ENCODE measurements at places on chromosomes 4 and X.

GRCh38 chrX:54479136-54480111 is 16.6 kb downstream of the FGD1 start:
- DNase-seq, result no peak

DNA sequence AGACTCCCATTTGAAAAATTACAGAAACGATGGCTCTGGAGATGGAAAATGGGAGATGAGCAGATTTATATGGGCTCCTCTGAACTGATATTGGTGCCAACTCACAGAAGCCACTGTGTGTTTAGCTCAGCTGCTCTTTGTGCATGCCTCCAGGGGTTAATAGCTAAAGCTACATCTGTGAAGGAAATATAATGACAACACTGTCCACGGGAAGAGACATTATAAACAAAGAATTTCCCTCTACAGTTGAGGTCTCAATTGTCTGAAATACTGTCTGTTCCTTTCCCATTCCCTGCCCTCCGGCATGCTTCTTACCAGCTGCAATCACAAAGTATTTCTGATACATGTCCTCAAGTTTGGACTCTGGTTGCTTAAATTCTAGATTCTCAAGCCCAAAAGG is 40.4 kb downstream of the PPA2 start:
- no peak for DNase-seq

DNA sequence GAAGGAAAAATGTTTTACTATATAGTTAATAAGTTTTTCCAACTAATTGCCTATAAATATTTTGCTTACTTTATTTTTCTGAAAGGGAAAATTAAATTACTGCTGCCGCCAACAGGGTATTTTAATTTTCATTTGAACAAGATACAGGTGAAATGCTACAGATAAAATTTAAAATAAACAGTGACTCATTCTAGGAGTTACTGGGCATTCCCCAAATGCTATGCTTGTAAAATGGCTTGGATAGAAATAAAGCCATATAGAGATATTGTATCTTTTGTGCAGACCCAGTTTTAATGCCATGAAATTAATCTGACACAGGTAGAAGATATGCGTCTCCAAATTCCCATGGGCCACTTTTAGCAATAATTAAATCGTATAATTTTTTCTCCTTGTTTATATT is 144.5 kb downstream of the NAP1L3 start:
- DNase-seq, result no peak

- DNase-seq, result no peak
Measured at GRCh38 chr4:87807402-87807801, 8.0 kb downstream of the IBSP start.

- DNase-seq, result no peak
Measured at GRCh38 chrX:131262200-131262599, 26.9 kb downstream of the IGSF1 start.

DNA sequence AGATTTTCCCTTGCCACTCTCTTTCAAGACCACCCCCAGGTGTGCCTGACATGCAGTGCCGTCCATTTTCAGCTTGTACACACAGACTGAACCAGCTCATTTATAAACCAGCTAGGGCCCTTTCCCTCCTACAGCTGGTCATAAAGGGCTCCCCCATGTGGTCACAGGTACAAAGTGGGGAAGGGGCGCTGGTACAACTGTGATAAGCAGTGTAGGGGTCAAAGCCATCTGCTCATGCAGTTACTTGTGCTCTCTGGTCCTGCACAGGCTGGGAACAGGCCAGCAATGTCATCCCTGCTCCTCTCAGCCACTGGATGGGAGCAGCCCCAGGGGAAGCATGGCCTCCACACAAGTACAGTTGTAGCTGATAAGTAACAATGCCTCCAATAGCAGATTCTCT is 20.6 kb downstream of the GABRQ start:
- DNase-seq, result no peak

DNA sequence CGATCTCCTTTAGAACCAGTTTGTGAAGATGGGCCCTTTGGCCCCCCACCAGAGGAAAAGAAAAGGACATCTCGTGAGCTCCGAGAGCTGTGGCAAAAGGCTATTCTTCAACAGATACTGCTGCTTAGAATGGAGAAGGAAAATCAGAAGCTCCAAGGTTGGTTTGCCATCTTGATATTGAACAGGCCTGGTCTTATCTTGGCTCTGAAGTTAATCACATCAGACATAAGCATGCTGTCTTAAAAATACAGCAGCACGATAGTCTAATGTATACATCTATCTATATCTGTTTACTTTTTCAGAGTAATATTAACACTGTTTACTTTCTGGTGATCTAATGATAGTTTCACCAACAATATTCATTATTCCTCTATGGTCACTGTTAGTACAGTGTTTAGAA is 129.8 kb downstream of the PTTG2 start:
- no peak for DNase-seq

GRCh38 chr4:184620212-184620867 is 28.9 kb downstream of the CASP3 start:
- no peak for DNase-seq

DNA sequence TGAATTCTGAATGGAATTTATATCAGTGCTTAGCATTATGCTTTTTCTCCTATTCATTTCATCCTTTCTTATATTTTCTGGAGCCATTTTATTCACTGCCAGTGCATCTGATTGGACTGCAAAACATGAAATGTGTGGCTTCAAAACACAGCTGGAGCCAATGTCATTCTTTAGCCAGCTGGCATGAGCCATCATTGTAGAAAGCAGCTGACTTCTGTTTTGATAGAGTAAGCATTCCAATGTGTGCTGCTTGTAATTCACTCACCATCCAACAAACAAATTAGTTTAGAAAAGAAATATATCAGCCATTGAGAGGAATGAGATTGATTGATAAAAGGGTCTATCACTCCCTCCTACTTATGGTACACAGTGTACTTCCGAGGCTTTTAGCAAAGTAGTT is 2616.0 kb downstream of the ARAP2 start:
- DNase-seq, result no peak

GRCh38 chrX:13520936-13521335 is 48.5 kb upstream of the EGFL6 start:
- no peak for DNase-seq

Data from AG09319 (cell line).